ENCODE measurements at places on chromosomes 6 and 20. TPM values are rescaled to one million over a fixed set of nuclear protein-coding genes. Genes with fewer than 3 reads are reported as not detected.

The ZSCAN23 gene
- total RNA-seq = not detected

The TCP11 gene
- not detected for total RNA-seq

The DEFB116 gene
- not detected for total RNA-seq

The REM1 gene
- 10.2 TPM for total RNA-seq

The RNF182 gene
- not detected for total RNA-seq

The RFX6 gene
- total RNA-seq = not detected

GRCh38 chr6:43012364-43012763, 1.4 kb downstream of the MEA1 start:
- no peak overlapping the region for H3K27ac ChIP-seq
- peaks cover 8% of the 10 kb centered on the region for H3K4me1 ChIP-seq
- DNase-seq = no peak
- H3K27me3 ChIP-seq = no peaks in the 10 kb centered on the region
- H3K36me3 ChIP-seq = no peaks in the 10 kb centered on the region

- H3K4me1 ChIP-seq = no peaks in the 10 kb centered on the region
- H3K4me3 ChIP-seq = no peak overlapping the region
- peak; percentile 19 for DNase-seq
- H3K27ac ChIP-seq = no peak overlapping the region
- no peaks in the 10 kb centered on the region for H3K36me3 ChIP-seq
- no peaks in the 10 kb centered on the region for H3K27me3 ChIP-seq
These were observed 199.8 kb downstream of the PLCB1 start for GRCh38 chr20:8331740-8332412.

GRCh38 chr20:19205981-19206396, 6.5 kb upstream of the SLC24A3 start:
- H3K4me3 ChIP-seq = no peak overlapping the region
- H3K27ac ChIP-seq = no peak overlapping the region
- peak; percentile 71 for DNase-seq
- H3K36me3 ChIP-seq = no peaks in the 10 kb centered on the region
- no peaks in the 10 kb centered on the region for H3K27me3 ChIP-seq
- no peaks in the 10 kb centered on the region for H3K4me1 ChIP-seq

DNA sequence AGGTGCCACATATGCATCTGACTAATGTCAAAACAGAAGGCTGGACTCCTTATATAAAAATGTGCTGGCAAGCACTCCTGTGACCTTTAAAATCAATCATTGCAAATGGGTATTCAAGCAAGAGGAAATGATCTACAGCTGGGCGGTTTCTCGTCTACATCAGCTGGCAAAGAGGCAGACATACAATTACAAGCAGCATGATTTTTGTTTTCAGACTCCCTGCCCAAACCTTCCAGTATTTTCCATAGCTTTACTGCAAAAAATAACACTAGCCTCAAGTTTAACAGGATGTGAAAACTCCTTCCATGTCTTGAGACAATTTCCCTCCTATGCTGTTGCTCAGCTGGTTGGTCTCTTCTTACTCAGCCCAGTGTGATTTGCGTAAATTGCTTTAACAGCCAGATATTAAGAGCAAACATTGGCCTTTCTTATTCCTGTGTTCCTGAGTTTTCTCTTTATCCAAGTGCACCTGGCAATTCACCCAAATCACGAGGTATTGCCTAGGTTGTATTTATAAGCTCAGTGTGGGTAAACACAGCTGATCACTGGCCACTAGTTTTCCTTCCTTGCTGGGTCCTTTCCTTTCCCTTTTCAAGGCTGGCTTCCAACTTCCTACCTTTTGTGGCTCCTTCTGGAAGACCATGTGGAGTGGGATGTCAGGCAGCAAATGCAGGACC, 130.4 kb downstream of the MOXD1 start:
- H3K27ac ChIP-seq = no peak overlapping the region
- H3K4me1 ChIP-seq = no peaks in the 10 kb centered on the region
- DNase-seq = no peak
- H3K36me3 ChIP-seq = no peaks in the 10 kb centered on the region

DNA sequence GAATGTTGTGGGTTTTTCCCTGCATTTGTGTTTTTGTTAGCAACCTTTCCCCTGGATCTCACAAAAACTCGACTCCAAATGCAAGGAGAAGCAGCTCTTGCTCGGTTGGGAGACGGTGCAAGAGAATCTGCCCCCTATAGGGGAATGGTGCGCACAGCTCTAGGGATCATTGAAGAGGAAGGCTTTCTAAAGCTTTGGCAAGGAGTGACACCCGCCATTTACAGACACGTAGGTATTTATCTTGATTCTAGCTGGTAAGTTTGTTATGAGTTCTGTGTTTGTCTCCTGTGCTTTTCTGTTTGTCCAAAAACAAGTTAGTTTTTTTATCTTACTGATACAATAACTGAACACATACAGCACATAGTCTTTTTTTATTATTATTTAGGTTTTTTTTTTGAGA, 3.0 kb downstream of the SLC25A27 start:
- H3K27me3 ChIP-seq = no peaks in the 10 kb centered on the region
- no peak overlapping the region for H3K27ac ChIP-seq
- no peak for DNase-seq
- no peak overlapping the region for H3K4me3 ChIP-seq
- H3K36me3 ChIP-seq = no peaks in the 10 kb centered on the region

DNA sequence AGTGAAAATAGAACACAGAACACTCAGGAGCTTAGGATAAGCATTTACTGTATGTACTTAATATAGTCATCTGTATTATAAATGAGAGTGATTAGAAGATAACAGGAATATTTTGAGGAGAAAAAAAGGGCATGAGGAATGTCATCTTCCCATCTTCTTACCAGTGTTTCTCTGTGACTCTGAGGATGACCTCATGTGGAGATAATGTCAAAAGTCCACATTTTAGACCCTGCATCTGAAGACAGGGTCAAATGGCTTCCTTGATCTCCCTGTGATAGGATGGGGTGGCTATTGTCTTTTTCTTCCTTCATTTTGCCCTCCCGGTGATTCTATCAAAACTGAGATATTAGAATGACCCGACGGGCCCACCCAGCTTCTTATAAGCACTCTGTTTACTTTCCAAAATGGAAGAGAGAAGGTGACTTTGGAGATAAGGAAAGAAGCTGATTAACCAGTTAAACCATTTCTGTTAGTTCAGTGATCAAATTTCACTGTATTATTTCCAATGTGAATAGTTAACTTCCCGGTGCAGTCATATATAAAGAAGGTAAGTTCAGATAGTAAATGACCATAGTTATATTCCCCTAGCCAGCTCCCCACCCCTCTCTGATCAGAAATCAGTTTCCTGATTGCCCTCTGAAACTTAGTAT, 115.7 kb upstream of the SALL4 start:
- no peak overlapping the region for H3K27ac ChIP-seq
- no peak overlapping the region for H3K4me3 ChIP-seq
- H3K36me3 ChIP-seq = no peaks in the 10 kb centered on the region
- DNase-seq = no peak

DNA sequence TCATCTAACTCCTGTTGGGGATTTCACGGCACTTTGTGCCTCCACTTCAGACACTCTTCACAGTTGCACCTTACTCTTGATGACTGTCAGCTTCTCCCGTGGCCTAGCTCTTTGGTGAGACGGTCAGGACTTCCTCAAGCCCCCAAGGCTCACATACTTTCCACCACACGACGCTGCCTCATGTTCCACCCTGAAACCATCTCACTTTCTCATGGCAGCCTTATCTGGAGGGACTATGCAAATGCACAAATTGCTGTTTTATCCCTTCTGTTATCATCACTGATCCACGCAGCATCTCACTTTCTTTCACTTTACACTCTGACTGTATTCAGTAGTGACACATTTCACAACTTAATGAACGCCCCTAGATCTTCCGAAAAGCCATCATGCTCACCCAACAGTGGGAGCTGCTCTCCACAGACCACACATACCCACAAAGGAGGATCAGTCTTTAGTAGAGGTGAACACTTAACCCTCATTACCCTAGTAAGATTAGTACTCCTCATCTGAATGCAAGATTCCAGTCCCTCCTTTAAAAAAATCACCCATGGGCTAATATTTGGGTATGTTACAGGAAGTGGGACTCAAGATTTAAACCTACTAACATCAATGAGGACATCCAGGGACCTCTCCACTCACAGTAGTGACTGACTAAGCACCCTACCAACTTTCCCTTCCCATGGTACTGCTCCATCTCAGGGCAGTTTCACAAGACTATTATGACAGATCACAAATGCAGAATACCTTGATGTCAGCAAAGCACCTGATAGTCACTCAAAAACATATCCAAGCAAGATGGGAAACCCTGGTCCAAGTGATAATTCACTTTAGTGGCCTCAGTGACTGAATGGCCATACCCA, 35.4 kb downstream of the FYN start:
- no peak for DNase-seq
- no peaks in the 10 kb centered on the region for H3K27me3 ChIP-seq
- H3K27ac ChIP-seq = no peak overlapping the region
- no peak overlapping the region for H3K4me3 ChIP-seq
- no peaks in the 10 kb centered on the region for H3K36me3 ChIP-seq

Data from uterus (tissue), 4 donors.